ENCODE measurements at places on chromosomes 12 and 14.

- no peak for DNase-seq
Measured at GRCh38 chr14:44701563-44702263, 194.6 kb upstream of the FSCB start.

GRCh38 chr12:53480491-53481442 lies 18.5 kb downstream of the MAP3K12 start:
- no peak for DNase-seq

DNA sequence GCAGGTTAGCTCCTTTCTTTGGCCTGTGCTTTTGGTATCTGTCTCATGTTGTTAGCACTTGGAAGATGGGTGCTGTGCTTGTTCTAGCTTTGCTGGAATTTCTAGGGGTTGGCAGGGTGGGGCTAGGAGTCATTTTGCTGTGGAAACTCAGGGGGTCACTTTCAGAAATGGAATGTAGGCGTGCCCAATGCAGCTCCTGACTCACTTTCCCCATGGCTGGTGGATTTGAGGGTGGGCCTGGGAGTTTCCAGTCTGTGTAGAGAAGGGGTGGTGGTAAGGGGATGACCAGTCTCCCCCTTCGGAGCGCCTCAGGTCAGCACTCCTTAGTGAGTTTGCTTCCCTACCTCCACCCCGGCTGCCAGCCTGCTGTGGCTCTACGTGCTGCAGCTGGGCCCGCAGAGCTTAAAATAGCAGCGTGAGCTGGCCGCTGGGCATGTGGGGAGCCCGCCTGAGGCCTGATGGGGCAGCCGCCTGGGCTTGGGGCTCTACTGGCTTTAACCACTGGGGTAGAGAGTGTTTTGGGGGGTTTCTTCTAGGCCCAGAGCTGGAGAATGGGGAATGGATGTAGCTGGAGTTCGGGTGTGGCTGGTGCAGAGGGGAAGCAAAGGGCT lies 108.2 kb downstream of the TSPAN9 start:
- DNase-seq: no peak

GRCh38 chr14:68364792-68365192 lies 428.1 kb downstream of the ZFP36L1 start:
- no peak for DNase-seq
